ENCODE measurements at places on chromosomes 4 and X.
A peak's percentile ranks its signal among the peaks of the same experiment; 100 is the strongest.

GRCh38 chr4:139892973-139893736 is 227.5 kb downstream of the MGST2 start:
- peak; percentile 37 for DNase-seq

DNA sequence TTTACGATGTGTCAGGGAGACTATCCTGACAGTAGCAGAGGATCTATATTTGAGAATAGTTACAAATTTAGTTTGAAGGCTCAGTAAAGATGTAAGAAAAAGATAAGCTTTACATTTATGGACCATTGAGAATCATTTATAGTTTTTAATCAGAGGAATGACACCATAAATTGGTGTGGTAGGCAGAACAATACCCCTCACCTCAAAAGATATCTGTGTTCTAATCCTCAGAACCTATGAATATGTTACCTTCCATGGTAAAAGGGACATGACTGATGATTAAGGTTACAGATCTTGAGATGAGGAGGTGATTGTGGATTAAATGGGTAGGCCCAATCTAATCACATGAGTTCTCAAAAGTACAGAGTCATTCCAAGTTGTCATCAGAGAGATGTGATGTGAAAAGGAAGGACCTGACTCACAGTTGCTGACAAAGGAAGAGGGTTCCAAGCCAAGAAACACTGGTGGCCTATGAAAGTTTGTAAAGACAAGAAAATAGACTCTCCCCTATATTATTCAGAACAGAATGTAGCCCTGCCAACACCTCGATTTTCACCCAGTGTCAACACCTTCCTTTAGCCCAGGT is 27.0 kb downstream of the EREG start:
- DNase-seq: no peak

- DNase-seq: peak; percentile 75
Observed at GRCh38 chr4:74189331-74190043, 31.6 kb downstream of the MTHFD2L start.

GRCh38 chrX:31588355-31588754 is 516.5 kb upstream of the FTHL17 start:
- DNase-seq: no peak

DNA sequence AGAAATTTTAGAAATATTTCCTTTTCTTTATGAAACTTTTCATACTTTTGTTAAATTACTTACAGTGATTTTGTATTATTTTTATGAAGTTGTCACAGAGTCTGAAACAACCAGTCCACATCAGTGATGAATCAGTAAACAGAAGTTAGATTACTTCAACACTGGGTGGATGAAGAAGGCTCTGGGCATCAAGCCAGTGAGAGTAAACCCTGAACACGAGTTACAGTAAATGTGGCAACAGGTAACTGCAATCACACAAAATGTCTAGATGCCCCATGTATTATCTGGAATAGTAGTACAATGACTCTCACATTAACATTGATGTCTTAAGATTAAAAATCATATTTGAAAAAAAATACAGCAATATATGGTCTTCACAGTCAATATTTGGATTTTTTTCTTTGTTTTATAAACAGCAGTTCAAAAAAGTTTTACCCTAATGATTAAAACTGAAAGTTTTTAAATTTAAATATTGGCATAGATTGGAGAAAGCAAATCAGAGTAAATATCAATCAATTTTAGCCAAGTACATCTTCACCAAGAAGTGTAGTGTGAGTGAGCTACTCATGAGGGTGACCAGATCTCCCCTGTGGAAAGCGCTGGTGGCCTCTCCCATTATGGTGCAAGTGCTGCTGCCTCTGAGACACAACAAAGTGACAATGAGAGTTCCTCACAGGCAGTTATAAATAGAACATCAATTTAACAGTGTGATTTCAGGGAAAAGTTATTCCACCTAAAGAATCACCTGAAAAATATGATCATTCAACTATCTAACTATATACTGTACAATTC is 63.2 kb upstream of the UGT2B7 start:
- peak; percentile 10 for DNase-seq

All from ELR (cell line).